NCI-H1436 (cell line): ENCODE measurements at places on chromosomes 5 and 9.

DNA sequence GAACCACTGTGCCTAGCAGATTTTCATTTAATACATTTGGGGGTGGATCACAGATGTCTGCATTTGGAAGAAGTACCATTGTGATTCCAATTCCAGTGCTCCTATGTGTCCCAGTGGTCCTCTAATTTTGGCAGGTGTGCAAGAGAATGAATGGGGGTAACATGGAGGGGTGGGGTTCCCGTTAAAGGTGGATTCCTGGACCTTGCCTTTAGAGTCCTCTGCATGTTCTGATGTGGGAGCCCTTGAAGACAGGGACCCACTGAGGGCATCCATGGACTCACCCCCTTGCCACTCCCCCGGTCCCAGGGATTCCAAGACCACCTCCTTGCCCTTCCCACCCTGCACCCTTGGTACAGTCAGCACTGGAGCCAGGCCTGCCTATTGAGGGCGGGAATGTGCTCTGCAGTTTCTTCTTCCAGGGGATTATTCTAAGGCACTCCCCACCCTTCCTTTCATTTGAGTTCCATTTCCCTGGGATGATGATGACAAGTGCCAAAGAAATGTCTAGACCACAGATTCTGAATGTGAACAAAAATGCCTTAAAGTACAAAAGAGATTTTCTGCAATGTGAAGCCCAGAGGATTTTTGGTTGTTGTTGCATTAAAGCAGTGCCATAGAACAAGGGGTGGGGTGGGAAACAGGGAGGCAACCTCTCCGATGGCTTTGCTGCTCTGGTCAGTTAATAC is 119.4 kb upstream of the PTCH1 start:
- no peak for DNase-seq

DNA sequence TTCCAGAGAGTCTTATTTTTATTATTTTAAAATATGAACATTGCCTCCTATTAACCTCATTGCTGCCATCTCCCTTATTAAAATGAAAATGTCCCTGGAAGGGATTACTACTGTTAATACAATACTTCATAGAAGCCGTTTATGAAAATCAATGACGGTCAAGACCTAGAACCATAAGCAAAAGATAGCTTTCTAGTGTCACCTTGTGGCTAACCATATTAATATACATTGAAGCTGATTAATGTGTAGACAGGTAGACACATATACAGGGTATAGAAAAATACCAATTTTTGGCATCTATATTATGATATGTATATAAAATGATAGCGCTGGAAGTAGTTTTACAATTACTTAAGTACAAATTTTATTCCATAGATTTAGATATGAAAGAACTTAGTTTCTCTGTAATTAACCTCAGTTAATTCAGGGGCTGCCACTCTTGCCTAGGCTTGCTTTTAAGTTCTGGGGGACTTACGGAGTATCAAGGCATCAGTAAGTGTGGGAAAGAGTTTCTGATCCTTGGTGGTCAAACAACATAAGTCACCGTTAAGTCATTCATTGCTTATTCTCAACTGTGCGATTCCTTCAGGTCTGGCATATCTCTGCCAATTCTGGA is 2.5 kb upstream of the YTHDC2 start:
- DNase-seq: peak; percentile 1

GRCh38 chr5:151345808-151346478 is 1.4 kb downstream of the SLC36A2 start:
- DNase-seq: no peak

DNA sequence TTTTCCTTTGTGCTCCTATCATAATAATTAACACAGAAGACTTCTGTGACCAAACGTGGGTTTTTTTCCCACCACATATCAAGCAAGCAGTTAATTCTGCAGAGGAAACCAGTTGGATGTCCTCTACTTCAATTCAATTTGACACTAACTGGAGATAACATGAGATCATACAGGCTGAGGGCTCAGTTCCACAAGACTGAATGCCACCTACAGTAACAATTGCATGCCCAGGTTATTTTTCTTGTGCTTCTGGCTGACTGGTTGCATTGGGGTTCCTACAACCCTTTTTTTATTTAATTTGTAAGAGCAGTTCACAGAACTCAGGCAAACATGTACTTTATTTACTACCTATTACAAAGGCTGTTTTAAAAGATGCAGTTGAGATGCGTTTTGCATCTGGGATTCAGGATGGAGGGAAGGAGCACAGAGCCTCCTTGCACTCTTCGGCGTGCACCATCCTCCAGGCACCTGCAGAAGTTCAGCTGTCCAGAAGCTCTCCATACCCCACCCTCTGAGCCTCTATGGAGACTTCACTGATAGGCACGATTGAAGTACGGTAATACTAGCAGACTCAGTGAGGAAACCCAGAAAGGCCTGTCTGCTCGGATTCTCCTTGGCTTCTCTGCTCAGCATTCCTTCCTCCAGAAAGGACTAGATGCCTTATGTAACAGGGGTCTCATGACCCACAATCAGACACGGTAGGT is 425.2 kb upstream of the CDH9 start:
- no peak for DNase-seq

DNA sequence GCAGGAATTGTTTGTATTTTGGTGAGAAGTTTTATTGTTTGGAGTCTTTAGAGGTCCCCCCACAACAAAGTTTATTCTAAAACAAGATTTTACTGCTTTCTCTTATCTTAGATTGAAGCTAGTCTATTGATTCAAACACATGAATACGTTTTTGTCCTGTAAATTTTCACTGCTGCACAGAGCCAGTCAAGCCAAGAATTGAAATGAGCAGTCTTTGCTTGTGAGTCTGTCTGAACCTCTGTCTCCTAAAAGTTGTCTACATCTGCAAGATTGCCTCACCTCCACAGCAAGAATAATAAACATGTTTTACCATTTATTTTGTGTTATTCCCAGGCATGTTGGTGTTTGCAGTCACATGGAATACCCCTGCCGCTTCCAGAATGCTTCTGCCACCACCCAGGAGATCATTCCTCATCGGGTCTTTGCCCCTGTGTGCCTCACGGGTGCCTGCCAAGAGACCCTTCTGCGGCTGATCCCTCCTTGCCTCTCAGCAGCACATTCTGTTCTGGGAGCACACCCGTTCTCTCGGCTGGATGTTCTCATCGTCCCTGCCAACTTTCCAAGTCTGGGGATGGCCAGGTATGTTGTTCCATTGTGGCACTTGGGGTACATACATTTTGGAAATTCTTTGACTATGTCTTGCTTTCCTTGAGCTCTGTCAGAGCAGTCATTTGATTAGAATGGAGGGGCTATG is 74.1 kb downstream of the AOPEP start:
- no peak for DNase-seq

DNA sequence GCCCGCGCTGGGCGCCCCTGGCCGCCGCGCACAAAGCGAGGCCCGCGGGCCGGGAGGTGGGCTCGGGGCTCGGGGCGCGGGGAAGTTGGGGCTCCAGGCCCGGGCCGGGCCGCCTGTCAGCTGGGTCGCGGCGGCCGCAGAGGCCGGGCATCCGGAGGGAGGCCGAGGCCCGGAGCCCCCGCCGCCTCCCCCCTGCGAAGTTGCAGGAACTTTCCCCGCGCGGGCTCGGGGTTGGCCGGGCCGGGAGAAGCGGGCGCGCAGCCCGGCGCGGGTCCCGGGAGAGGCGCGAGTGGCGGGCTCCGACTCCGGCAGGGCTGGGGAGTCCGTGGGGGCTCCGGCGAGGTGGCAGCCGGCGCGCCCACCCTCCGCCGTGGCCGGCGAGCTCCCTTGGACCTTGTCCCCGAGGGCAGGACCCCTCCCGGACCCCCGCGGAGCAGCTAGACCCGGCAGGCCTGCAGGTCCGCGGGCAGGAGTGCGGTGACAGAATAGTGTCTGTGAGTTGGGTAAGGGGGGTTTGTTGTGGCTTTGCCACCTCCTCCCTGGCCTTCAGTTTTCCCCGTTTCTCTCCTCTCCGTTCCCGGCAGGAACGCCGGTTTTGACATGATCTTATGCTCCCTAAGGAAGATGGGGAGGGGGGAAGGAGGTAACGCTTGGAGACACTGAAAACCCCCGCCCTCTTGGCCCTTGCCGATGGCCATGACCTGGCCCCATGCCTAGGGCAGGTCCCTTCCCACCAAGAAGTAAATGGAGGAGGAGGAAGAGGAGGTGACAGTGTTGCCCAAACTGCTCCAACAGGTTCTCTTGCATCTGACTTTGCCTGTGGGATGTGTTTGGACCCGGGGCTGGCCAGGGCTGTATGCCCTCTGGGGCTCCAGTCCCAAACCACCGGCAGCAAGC is 942 bp downstream of the PHF2 start:
- DNase-seq: no peak

- DNase-seq: no peak
These were observed 25.7 kb upstream of the RFK start for GRCh38 chr9:76419782-76420380.

DNA sequence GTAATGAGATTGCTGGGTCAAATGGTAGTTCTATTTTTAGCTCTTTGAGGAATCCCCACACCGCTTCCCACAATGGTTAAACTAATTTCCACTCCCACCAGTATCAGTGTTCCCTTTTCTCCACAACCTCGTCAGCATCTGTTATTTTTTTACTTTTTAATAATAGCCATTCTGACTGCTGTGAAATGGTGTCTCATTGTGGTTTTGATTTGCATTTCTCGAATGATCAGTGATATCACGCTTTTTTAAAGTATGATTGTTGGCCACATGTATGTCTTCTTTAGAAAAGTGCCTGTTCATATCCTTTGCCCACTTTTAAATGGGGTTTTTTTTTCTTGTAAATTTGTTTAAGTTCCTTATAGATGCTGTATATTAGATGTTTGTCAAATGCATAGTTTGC is 73.5 kb downstream of the MTAP start:
- no peak for DNase-seq

GRCh38 chr5:142881076-142881783 is 111.1 kb downstream of the ARHGAP26 start:
- DNase-seq: no peak

DNA sequence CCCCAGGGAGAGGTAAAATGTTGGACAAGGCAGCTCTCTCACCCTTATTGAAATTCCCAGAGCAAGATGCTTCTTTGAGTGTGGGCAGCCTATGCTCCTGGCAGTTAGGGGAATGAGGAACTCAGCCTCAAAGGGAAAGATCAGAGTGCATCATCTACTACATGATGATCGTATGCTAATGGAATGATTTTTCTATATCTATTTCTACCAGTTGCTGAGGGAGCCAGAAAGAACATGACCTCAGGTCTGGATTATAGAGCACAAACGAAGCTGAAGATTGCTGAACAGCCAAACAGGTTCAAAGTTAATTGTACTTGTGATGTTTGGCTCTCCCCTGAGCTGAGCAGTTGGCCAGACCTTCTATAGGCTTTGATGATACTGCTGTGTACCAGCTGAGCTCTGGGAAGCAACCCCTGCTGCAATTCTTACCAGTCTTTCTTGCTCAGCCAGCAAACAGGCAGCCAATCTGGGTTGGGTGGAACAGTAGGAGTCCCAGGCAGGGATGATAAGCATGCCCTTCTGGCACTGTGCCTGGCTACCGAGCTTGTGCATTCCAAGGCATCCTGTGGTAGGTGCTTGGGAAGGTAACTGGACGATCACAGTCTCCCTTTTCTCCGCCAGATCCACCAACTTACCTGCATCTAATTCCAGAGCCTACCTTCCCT is 10.3 kb upstream of the FBXL7 start:
- DNase-seq: no peak
